Fibroblast of the aortic adventitia (primary cell): ENCODE measurements at places on chromosomes 2 and 18. TPM values are rescaled to one million over a fixed set of nuclear protein-coding genes. Genes with fewer than 3 reads are reported as not detected.

- no peak for DNase-seq
These were observed 200.8 kb downstream of the PTGR3 start for GRCh38 chr18:75008186-75008585.

The IL36RN gene
- not detected in 2 replicates for total RNA-seq

DNA sequence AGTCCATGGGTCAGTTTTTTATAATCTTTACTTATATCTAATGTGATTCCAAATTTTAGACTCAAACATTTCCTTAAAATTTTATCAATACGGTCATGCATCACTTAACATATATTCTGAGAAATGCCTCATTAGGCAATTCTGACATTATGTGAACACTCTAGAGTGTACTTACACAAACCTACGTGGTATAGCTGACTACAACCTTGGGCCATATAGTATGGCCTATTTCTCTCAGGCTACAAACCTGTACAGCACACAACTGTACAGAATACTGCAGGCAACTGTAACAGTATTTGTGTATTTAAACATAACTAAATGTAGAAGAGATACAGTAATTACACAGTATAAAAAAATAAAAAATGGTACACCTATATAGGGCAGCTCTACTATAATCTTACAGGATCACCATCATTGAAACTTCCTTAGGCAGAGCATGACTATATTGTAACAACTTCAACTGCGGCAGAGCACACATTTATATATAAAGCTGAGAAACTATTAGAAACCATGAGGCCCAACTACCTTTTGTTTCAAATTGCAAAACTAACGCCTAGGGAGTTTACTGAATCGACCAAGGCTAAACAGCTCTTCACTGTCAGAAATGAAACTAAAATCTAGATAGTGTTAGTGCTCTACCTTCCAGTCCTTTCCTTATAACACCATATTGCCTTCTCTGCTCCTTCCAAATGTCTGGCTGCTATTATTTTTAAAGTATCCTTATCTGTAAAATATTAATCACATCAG, 6.9 kb downstream of the YES1 start:
- DNase-seq = peak; percentile 37

- DNase-seq = peak; percentile 91
These were observed 139.8 kb downstream of the LTBP1 start for GRCh38 chr2:33086400-33087015.

- no peak for DNase-seq
These were observed 339.8 kb upstream of the EPHA4 start for GRCh38 chr2:221911890-221912289.

DNA sequence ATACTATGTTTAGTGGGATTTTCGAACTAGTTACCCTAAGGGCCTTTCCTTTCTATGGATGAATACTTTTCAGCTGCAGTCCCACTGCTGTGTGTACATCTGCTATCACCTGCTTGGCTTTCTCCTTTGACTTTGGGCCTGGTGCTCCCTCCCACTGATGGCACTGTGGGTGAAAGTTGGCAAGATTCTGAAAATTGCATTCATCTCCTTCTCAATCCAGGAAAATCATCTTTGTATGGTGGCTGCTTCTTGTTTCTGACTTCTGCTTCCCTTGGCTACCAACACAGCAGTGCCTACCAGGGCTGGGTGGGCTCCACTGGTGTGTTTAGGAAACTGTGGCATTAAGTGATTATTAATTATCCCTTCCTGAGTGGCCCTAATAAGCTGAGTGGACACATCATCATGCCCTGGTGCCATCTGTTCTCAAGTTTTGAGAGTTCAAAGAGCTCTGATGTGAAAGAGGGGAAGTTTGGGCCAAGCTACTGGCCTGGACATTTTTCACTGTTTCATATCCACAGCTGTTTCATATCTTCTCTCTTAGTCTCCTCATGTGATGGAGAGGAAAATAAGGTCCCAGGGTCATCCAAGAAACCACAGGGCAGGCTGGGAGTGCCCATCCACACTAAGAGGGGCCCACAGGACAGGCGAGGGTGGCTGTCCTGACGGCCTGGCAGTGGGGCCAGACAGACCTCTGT, 16.7 kb downstream of the HK2 start:
- peak; percentile 42 for DNase-seq

- no peak for DNase-seq
These were observed 206.0 kb downstream of the NCK2 start for GRCh38 chr2:105950521-105951383.

GRCh38 chr2:1752751-1753150, 8.4 kb upstream of the PXDN start:
- DNase-seq = no peak

DNA sequence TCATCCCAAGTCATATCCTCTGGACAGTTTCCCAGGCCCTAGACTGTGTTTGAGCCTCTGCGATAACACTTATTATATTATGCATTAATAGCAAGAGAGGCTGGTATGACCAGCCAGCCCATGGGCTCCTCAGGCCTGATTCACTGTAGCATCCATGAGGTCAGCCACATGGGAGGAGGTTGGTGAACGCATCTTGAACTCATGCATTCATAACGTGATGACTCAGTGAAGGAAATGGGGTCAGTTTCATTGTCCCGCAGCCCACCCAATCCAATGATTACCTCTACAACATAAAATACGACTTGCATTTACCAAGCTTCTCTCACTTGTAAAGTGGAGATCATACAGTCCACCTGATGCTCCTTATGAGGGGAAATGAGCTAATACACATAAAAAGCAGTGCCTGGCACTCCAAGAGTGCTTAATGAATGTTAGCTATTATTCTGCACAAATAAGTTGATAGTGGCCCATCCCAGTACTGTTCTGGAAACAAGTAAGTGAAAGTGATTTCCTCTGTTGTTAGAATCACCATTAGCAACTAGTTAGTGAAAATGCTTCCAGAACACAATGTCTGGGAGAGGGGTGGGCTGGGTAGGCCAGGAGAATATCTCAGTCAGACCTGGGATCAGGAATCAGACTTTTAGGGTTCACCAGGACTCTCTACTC, 46.1 kb upstream of the CELF4 start:
- DNase-seq = no peak

The COL3A1 gene
- total RNA-seq = 1,653 and 14,045 TPM in 2 replicates

DNA sequence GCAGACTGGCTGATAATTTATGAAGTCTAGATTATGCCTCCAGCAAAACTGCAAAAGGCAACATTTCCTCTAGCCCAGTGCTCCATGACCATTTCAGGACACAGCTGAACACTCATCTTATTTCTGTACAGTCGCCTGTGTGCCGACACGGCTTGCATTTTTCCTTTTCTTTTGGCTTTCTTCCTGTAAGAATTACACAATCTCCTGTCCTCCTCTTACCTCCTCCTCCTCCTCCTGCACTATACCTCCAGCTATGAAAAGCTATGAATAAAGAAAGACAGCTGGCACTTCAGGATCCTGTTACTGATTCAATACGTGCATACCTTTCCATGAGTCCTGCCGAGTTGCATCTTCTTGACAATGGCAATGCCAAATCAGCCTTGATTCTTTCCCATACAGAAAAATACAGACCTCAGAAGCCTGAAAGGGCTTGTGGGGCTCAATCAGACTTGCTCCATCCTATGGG, 32.2 kb upstream of the TRIB2 start:
- DNase-seq = peak; percentile 67

GRCh38 chr2:74374509-74375205, 5.5 kb downstream of the DCTN1 start:
- peak; percentile 78 for DNase-seq
